MM.1S (cell line): ENCODE measurements at places on chromosomes 6 and 20.

- H3K27ac ChIP-seq: no peak overlapping the region
- H3K36me3 ChIP-seq: no peaks in the 10 kb centered on the region
- H3K4me1 ChIP-seq: no peaks in the 10 kb centered on the region
- no peak overlapping the region for H3K4me3 ChIP-seq
- no peak for DNase-seq
These were observed 209.3 kb upstream of the SOX4 start for GRCh38 chr6:21384216-21384615.

DNA sequence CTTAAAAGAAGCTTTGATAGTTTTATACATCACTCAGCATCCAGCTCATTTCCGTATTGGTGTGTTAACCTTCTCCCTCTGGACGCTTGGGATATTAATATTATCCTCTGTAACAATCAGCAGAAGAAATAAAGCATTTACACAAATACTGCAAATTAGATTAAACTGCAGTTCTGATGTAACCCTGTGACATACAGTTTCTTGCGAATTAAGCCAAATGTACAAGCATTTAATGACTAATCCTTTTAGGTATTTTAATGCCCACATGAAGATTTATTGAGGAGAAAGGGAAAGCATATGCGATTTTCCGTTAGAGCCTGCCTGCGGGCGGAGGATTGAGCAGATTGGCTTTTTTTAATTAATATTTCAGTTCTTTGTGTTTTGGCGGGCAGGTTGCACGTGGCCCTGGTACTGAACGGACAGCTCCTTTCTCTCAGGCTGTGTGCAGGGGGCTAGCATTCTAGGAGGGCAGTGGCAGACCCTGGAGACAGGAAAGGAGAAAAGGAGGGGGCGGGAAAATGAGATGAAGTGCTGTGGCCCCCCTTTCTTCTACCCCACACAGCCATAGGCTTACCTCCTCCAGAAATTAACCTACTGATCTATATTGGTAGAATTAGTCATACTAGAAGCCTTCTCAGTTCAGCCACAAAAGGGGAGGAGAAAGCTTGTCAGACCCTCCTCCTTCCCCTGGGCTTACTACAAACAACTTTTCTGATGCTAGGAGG, 14.1 kb upstream of the TFAP2D start:
- no peak overlapping the region for H3K27ac ChIP-seq
- H3K27me3 ChIP-seq: no peaks in the 10 kb centered on the region
- H3K36me3 ChIP-seq: no peaks in the 10 kb centered on the region
- H3K4me3 ChIP-seq: no peak overlapping the region

DNA sequence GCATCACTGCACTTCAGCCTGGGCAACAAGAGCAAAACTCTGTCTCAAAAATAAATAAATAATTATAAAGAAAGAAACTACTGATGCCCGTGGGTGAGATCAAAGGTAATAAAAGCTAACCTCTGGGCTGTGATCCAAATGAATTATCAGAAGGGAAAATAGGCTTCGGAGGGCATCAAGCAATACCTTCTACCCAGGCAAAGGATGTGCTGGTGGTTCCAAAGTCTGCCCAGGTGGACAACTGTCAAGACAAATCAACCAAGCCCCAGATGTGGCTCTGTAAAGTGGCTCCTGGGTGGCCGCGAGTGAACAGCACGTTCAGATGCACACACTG, 95.6 kb downstream of the SCML4 start:
- no peak overlapping the region for H3K27ac ChIP-seq
- no peaks in the 10 kb centered on the region for H3K36me3 ChIP-seq
- no peak overlapping the region for H3K4me3 ChIP-seq
- peaks cover 26% of the 10 kb centered on the region for H3K4me1 ChIP-seq
- peaks cover 51% of the 10 kb centered on the region for H3K27me3 ChIP-seq
- DNase-seq: no peak

DNA sequence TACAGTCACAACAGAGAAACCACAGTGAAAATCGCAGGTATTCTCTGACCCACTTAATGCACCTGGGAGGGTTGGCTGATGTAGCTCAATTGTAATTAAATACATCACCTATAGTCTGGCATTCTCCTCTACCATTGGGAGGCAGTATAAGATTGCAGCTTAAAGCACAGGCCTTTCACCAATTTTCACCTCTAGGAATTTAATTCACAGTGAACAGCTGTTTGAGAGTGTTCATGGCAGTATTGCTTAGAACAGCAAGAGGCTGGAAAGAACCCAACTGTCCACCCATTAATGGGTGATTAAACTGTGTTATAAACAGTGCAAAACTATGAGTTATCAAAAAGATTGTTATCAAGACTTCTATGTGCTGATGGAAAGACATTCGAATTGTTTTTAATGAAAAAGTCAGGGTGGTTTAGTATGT, 2.0 kb downstream of the EDEM2 start:
- no peak overlapping the region for H3K4me3 ChIP-seq
- no peak overlapping the region for H3K27ac ChIP-seq
- H3K4me1 ChIP-seq: 0 out of 2 replicates have a peak, but pooled peaks cover 4% of the 10 kb centered on the region
- no peaks in the 10 kb centered on the region for H3K36me3 ChIP-seq

- H3K27ac ChIP-seq: no peak overlapping the region
- no peaks in the 10 kb centered on the region for H3K36me3 ChIP-seq
- H3K4me3 ChIP-seq: no peak overlapping the region
- DNase-seq: no peak
- H3K4me1 ChIP-seq: no peaks in the 10 kb centered on the region
These were observed 110.8 kb upstream of the SCP2D1 start for GRCh38 chr20:18702736-18703135.

DNA sequence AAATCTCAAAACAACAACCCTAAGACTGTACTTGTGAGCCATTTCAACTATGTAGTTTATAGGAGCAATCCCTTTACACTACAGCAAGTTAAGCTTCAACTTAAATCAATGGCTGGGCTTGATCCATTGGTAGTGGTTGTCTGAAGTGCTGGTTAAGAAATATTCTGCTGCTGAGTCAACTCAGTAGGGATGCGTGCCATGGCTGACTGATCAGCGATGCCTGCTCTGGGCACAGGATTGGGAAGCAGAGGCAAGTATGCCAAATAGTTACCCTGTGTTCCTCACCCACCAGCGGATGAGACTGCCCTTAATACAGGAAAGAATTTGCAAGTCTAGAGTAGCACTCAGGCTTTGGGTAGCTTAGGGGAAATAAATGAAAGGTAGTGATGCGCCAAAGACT, 41.5 kb downstream of the GCM1 start:
- no peak overlapping the region for H3K4me3 ChIP-seq
- no peak for DNase-seq
- H3K27ac ChIP-seq: no peak overlapping the region
- no peaks in the 10 kb centered on the region for H3K27me3 ChIP-seq
- peaks cover 33% of the 10 kb centered on the region for H3K4me1 ChIP-seq

- DNase-seq: no peak
- H3K27me3 ChIP-seq: no peaks in the 10 kb centered on the region
- H3K27ac ChIP-seq: no peak overlapping the region
- H3K36me3 ChIP-seq: no peaks in the 10 kb centered on the region
These were observed 33.1 kb downstream of the SCAF8 start for GRCh38 chr6:154766288-154766687.

- H3K4me1 ChIP-seq: peaks cover 7% of the 10 kb centered on the region
- no peak overlapping the region for H3K4me3 ChIP-seq
- H3K27ac ChIP-seq: no peak overlapping the region
- no peaks in the 10 kb centered on the region for H3K36me3 ChIP-seq
These were observed 220.3 kb upstream of the SNX9 start for GRCh38 chr6:157602521-157603295.

DNA sequence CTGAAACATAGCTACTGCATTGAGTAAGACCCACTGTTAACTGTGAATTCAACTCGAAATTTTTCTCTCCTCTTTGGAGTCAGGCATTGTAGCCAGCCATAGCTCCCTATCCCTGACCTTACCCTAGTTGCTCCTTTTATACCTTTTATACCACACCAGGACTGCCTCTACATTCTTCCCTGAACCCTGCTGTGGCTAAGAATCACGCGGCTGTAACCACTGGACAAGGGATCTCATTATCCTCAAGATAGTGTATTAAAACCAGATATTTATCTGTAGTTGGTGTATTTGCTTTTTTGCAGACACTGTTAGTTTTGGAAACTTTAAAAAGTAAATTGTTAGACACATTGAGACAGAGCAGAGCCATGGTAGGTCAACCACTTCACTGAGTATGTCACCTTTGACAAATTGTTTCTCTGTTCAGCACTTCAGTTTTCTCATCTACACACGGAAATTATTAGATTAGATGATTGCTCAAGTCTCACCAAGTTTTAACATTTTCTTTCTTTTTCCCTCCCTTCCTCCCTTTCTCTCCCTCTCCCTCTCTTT, 171.9 kb upstream of the PRND start:
- H3K36me3 ChIP-seq: no peaks in the 10 kb centered on the region
- H3K27me3 ChIP-seq: no peaks in the 10 kb centered on the region
- no peak overlapping the region for H3K4me3 ChIP-seq
- H3K27ac ChIP-seq: no peak overlapping the region
- H3K4me1 ChIP-seq: no peaks in the 10 kb centered on the region
- no peak for DNase-seq

DNA sequence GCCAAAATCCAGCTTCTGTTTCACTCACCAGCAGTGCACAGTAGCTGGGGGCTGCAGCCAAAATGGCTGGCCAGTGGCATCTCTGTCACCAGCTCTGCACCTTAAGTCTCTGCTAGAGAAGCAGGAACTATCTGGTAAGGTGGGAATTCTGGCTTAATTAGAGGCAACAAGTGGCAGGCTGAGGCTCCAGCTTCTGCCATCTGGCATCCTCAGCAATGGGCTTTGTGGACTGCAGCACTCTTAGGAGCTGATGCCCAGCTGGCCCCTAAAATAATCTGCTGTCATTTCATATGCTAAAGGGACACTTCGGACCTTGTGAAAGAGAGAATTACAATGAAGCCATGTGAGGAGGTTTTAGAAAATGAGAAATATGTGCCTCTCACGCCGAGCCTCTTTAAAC, 4.6 kb upstream of the CLDN20 start:
- no peak overlapping the region for H3K27ac ChIP-seq
- H3K27me3 ChIP-seq: no peaks in the 10 kb centered on the region
- no peak for DNase-seq
- no peaks in the 10 kb centered on the region for H3K36me3 ChIP-seq
- no peak overlapping the region for H3K4me3 ChIP-seq

DNA sequence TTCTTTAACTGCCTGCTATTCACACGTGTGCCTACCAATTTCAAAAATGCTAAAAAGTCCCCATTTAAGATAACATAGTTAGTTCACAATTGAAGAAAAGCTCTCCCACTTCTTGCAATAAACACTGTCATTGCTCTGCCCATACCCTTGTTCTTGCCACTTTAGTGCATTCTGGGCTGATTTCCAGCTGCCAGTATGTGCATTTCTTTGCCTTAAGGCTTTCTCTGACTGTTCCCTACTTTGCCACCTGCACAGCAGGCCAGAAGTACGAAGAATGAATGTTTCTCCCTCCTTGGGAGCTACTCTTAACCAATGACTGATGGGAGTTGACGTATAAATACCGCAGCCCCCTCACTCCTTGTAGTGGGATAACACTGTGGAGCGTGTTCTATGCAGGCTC, 16.0 kb upstream of the ATRN start:
- H3K4me3 ChIP-seq: no peak overlapping the region
- no peak overlapping the region for H3K27ac ChIP-seq
- no peaks in the 10 kb centered on the region for H3K36me3 ChIP-seq
- H3K27me3 ChIP-seq: no peaks in the 10 kb centered on the region
- DNase-seq: no peak

DNA sequence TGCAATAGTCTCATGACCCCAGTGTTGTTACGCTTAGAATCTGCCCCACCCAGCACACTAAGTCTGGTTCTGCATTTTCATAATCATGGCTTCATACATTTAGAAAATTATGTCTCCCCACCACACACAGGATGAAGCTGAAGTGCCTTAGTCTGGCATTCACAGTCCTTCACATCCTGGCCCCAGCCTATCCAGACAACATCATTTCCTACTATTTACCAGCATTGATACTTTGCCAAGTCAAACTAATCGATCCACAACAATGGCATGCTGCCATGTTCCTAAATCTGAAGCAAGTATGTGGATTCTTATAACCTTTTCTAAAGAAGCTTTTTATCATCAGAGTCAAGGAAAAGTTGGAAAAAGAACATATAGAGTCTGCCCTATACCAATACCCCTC, 132.4 kb upstream of the FBXL4 start:
- H3K4me3 ChIP-seq: no peak overlapping the region
- no peak for DNase-seq
- no peak overlapping the region for H3K27ac ChIP-seq
- H3K4me1 ChIP-seq: no peaks in the 10 kb centered on the region
- H3K27me3 ChIP-seq: no peaks in the 10 kb centered on the region

DNA sequence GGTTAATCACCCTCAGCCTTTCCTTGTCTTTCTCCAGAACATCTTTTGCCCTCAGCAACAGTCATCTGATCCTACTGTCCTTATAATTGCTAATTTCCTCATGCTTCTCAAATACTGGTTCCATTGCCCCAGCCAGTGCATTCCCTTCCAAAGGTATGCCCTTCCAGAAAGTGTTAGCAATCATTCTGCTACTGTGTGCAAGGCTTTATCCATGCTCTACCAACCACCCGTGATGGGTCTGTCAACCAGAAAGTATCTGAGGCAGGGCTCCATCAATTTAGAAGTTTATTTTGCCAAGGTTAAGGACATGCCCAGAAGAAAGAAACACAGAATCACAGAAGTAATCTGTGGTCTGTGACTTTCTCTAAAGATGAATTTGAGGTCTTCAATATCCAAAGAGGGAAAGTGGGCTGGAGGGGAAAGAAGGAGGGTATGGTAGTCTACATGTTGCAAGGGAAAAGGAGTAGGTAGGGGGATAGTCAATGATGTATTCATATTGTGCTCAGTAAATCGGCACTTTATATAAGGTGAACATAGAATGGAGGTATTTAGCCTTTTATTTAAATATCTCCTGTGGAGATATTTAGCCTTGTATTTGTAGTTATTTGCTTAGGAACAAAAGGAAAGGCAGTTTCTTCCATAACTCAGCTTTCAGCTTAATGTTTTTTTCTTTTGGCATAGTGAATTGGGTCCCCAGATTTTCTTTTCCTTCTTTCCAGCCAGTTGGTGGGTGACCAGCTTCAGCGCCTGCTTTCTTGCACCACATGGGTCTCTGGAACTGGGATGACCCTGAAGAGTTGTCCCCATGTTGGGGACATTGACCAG, 35.2 kb upstream of the PAQR8 start:
- no peak overlapping the region for H3K4me3 ChIP-seq
- H3K36me3 ChIP-seq: no peaks in the 10 kb centered on the region
- H3K27me3 ChIP-seq: no peaks in the 10 kb centered on the region
- H3K27ac ChIP-seq: no peak overlapping the region
